Memory B cell (primary cell): ENCODE measurements at places on chromosomes 2 and 18.

- no peak for DNase-seq
These were observed 2.6 kb downstream of the SCN9A start for GRCh38 chr2:166373105-166373504.

DNA sequence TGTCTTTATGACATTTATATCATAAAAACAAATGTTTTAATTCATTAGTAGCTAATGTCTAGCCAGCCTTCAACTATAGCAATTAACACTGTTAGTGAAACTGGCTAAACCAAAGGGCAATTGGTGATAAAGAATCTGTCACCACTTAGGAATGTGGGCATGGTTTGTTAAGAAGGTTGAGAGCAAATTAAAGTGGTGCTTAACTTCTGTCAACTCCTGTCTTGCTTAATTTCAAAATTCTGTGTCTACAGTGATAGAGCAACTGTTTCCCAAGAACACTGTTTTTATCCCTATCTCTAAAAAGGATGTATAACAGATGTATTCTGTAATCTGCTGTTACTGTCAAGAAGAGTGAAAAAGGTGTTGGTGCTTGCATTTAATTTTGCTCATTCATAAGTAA, 36.5 kb downstream of the CFAP36 start:
- DNase-seq, result no peak

- no peak for DNase-seq
These were observed 56.3 kb downstream of the PHLPP1 start for GRCh38 chr18:62771494-62772270.

DNA sequence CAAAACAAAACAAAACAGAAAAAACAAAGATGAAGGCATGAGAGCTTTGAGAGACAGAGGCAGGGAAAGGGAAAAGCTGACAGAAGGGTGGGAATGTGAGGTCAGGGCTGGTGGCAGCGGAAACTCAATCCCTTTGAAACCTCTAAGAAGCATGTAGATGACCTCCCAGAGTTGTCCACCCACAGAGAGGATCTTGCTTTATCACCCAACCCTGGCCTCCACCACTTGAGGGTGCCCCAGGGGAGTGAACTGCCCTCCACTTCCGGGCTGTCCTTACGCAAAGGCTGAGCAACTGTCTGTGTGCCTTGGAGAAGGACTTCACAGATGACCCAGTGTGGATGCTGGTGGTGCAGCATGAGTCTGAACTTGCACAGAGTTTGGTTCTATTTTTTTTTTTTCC, 26.7 kb downstream of the PDCL3 start:
- DNase-seq, result no peak

GRCh38 chr2:54680397-54681041, 42.9 kb upstream of the EML6 start:
- no peak for DNase-seq

DNA sequence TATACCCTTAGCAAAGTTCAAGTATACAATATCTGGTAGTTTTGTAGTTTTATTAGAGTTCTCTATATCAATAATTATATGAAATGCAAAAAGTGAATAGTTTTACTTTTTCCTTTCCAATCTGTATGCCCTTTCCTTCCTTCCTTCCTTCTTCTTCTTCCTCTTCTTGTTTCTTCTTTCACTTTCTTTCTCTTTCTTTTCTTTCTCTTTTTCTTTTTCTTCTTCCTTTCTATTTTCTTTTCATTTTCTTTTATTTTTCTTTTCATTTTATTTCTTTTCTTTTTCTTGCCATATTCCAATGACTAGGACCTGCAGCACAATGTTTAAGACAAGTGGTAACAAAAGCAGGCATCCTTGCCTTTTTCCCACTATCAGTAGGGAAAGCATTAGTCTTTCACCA, 59.8 kb downstream of the CCDC68 start:
- no peak for DNase-seq
